ENCODE measurements at places on chromosomes 3 and 15.

DNA sequence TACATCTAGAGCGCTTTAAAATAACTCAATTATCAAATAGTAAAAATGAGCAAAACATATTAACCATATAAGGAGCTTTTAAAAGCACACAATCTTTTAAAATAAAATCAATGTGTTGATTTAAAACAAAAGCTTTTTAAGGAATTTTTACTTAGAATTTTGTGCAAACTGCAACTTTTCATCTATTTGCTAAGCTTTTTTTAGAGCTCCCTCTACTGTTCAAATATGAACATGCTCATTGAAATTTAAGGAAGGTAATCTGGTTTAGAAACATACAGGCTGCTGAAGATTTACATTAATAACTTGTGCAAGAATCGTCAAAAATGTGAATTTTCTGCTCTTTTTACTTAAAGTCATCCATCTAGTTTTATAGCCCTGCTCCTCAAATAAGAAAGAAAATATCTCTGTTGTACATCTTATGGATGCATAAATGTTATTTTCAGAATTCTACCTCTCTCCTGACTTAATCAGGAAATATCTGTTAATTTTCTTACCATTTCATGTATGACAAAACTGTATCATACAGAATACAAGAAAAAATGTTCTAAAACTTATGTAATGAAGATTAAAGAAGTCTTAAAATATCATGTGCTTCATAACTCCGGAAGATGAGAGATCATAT, 469.4 kb upstream of the ROBO2 start:
- DNase-seq = no peak

GRCh38 chr3:62558549-62559112, 185.3 kb upstream of the FEZF2 start:
- DNase-seq = no peak

- DNase-seq = no peak
Observed at GRCh38 chr3:14698601-14699244, 23.8 kb downstream of the C3orf20 start.

DNA sequence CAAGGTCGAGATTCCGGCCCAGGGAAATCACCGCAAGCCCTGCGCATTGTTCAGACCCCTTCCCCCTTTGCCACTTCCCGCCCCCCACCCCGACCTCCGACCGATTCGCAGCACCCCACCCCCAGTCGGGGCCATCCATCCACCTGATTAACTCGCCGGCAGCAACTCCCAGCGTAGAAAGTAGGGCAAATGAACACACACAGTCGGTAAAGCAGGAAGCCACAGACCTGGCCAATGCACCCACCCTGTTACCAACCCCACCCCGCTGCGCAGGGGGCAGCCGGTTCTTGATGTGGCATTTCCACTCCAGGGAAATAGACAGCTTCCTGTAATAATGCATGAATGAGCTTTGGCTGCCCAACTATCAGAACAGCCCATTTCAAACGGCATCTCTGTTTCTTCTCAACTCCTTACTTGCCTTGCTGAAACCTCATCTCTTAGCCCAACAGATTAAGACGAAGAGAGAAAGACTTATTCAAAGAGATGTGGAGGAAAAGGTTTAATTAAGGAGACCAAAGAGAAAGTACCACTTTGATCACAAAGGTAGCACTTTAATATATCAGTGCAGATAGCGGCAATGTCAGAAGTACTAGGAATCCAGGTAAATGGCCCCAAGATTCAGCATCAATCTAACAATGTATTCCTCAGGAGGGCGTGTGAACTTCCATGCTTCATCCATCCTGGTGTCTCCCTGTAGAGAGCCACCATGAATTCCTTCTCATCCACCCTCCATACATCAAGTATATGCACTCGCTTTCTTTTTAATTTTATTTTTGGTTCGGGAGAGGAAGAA, 1.9 kb downstream of the TNIK start:
- peak; percentile 42 for DNase-seq

GRCh38 chr15:94238539-94239118, 7.3 kb downstream of the MCTP2 start:
- no peak for DNase-seq

- no peak for DNase-seq
Observed at GRCh38 chr3:10524799-10525301, 19.5 kb upstream of the ATP2B2 start.

GRCh38 chr3:69749461-69749860, 10.2 kb downstream of the MITF start:
- no peak for DNase-seq

GRCh38 chr3:11705049-11705448, 61.3 kb upstream of the VGLL4 start:
- DNase-seq = no peak

GRCh38 chr3:8324747-8325146, 176.9 kb upstream of the LMCD1 start:
- DNase-seq = peak; percentile 2

DNA sequence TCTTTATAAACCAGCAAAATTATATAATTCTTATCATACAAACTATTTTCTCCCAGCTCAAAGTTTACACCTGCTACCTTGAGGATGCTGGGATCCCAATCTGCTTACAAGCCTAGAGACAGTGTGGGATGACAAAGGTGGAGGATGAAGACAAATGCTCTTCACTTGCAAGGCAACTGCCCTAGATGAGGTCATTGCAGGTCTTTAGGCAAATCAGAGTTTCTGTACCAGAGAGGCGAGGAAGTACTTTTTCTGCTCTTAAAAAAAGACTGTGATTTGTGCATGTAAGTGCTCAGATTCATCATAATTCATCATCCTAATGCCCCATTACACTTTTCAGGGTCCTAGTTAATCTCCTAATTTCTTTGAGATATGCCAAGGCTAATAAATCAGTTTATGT, 376.1 kb downstream of the ZPLD1 start:
- no peak for DNase-seq

- DNase-seq = no peak
Observed at GRCh38 chr3:134374791-134375581, 739 bp upstream of the AMOTL2 start.

DNA sequence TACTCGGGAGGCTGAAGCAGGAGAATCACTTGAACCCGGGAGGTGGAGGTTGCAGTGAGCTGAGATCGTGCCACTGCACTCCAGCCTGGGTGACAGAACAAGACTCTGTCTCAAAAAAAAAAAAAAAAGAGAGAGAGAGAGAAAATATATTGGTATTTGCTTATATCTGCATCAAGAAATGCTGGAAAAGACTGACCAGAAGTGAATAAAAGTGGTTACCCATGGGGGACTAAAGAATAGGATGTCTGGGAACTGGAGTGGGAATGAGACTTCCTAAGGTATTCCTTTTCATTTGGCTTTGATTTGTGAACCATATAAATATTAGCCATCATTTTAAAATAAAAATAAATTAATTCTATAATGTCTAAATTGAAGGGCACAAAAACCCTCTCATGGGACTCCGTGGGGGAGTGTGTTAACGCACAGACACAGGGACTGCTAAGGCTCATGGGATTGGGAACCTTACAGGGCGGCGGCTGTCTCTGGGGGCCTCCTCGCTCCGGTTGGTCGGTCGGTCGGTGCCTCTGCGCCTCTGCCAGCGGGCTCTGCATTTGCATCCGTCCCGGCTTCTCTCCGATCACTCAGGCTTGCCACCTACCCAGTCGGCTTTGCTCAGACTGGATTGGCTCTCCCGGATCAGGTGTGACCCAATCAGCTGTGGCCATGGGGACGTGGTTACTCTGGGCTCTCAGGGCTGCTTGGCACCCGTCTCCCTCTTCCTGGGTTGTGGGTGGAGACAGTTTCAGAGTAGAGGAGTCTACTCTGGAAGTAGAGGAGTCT, 12.7 kb upstream of the TSPAN3 start:
- DNase-seq = peak; percentile 86

DNA sequence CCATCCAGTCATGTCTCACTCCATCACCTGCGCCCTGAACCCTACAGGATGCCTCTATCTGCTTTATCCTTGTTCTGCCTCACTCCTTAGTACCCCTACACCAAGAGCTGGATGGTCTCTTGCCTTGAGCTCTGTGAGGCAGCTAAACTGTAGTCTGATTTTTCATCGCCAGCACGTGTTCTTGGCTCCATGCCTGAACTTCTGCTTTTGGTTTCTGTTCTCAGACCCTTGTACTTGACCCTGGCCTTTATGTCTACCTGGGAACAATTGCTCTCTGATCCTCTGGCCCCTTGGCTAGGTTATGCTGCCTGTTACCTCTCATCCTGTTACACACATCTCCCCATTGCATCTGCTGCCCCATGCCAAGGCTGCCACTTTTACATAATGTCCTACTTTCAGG, 318.0 kb upstream of the LMCD1 start:
- DNase-seq = no peak

DNA sequence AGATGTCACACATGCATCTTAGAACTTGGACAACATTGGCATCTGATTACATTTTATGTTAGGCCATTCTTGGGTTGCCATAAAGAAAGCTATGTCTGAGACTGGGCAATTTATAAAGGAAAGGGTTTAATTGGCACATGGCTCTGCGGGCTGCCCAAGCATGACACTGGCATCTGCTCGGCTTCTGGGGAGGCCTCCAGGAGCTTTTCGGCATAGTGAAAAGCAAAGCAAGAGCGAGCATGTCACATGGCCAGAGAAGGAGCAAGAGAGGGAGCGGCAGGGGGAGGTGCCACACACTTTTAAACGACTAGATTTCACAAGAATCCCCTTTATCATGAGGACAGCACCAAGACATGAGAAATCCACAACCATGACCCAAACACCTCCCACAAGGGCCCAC, 11.3 kb downstream of the RYR3 start:
- no peak for DNase-seq

GRCh38 chr3:58497097-58497496, 5.2 kb downstream of the KCTD6 start:
- no peak for DNase-seq

DNA sequence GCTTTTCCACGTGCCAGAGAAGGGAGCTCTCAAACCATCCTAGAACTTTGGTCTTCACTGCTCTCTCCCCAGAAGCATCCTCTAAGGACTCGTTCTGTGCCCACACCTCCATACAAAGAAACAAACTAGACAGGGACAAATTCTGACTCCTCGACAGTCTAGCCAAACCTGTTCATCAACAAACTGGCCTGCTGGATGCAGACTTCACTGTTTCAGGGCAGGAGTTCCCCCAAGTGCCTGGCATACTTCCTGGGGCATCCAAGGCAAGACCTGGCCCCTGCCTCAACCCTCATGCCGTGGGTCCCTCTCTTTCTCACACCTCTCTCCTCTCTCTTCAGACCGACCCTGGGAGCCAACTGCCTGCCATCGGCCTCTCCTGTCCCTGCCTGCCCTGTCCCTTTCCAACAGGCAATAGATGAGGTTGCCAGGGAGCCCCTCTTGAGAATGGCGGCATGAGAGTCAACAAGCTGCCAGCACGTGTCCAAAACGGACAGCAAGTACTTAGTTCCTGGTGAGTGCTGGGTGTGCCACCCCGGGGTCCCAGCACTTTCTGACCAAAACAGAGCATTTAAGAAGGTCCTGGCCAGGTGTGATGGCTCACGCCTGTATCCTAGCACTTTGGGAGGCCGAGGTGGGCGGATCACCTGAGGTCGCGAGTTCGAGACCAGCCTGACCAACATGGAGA, 79.1 kb upstream of the HES1 start:
- no peak for DNase-seq

DNA sequence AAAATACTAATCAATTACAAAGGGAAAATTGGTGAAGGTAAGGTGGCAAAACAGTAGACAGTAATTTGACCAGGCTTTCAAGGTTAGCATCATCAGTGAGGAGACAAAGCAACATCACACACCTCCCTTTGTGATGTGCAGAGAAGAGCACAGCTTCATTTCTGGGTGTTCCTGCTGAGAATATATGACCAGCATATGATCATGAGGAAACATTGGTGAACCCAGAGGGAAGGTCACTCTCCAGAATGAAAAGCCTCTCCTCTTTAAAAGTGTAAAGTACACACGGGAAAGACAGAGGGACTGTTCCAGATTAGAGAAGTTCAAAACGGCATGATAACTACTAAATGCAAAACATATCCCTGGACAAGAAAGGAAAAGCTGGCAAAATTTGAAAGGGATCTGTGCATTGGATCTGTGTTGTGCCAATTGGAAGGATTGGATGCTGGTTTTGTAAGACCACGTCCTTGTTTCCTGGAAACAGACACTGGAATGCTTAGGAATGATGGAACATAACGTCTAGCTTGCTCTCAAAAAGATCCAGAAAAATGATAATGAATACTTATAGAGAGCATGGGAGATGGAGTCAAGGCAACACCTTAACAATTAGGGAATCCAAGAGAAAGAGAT, 80.6 kb upstream of the MITF start:
- no peak for DNase-seq

- no peak for DNase-seq
Observed at GRCh38 chr15:55518641-55519040, 10.6 kb upstream of the DNAAF4 start.

DNA sequence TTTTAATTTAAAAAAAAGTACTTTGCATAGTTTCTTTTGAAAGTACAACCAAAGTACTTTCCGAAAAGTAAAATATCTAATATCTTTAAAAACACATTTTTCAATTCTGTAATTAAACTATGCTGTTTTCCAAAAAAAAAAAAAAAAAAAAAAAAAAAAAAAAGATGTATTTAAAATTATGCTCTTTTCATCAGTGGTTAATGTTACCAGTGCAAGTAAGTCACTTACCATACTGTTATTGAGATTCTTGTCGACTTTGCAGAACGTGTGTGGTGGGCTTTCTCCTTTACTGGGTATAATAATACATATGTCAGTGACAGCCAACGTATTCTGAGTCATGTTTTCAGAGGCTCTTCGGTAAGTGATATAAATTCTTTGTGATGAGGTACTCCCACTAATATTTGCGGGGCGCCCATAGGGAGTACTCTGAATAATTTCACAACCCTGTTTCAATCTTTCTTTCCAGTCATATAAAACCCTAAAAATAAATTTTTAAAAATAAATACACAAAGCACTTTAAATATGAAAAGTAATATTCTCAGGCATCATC, 39.9 kb downstream of the DENND4A start:
- DNase-seq = no peak

- DNase-seq = no peak
Observed at GRCh38 chr3:166527325-166527724, 690.1 kb upstream of the BCHE start.

- no peak for DNase-seq
Observed at GRCh38 chr15:29784413-29784812, 37.9 kb downstream of the TJP1 start.

- DNase-seq = no peak
Observed at GRCh38 chr3:45537970-45538640, 56.4 kb upstream of the LIMD1 start.

GRCh38 chr3:98780343-98780742, 17.2 kb downstream of the ST3GAL6 start:
- no peak for DNase-seq

DNA sequence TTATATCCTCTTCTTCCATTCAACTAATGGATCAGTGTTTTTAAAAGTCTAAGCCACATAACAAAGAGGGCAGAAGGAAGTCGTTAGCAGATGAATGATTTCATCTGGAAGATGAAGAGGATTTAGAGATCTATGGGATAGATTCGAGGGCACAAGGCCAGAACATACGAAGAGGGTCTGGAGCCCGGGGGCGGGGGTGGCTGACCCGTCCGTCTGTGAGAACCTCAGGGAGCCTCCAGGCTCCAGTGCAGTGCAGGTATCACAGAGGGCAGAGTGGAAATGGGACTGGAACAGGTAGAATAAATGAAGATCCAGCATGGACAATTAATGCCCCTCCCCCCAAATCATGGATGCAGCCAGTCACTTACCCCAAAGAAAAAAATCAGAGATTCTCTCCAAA, 1.5 kb upstream of the GOLGA8B start:
- DNase-seq = no peak

- no peak for DNase-seq
Observed at GRCh38 chr15:75153565-75154276, 48.0 kb upstream of the C15orf39 start.

GRCh38 chr3:53026382-53027162, 19.3 kb downstream of the SFMBT1 start:
- DNase-seq = no peak

- no peak for DNase-seq
Observed at GRCh38 chr3:79113876-79114275, 653.9 kb downstream of the ROBO1 start.
